Fibroblast of skin of right quadriceps (primary cell): ENCODE measurements at places on chromosomes 7 and 10.

DNA sequence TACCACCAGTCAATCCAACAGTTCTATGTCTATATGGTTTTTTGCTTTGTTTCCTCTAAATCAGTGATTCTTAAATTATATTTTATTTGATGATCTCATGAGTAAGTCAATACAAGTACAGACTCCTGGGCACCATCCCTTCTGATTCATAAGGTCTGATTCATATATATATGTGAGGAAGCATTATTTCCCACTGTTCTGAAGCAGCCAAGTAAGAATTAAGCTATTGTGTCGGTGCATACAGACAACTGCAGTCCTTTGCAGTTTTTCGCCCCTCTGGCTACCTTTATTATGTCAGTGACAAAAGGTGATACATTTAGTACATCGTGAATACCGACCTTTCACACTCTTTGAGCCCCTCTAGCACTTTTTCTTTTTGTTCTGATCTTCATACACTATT is 1079.6 kb upstream of the C7orf33 start:
- peak; percentile 84 for DNase-seq

- DNase-seq, result no peak
These were observed 1.5 kb downstream of the C1QL3 start for GRCh38 chr10:16519908-16520861.

DNA sequence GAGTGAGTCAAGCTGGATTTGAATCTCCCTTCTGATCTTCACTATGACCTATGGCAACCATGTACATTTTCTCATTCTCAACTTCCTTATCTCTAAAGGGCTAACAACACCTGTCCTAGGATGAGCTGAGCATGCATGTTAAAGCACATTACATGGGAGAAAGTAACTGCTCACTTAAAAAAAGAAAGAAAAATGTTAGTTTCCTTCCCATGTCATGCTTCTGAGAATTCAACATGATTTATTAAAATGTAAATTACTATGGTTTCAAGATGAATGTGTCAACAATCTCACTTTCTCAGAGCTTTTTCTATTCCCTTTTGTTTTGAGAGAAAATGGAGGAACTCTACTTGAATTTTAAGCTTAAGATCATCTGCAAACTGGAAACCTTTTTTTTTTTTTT is 295.3 kb downstream of the SKIDA1 start:
- DNase-seq, result no peak

DNA sequence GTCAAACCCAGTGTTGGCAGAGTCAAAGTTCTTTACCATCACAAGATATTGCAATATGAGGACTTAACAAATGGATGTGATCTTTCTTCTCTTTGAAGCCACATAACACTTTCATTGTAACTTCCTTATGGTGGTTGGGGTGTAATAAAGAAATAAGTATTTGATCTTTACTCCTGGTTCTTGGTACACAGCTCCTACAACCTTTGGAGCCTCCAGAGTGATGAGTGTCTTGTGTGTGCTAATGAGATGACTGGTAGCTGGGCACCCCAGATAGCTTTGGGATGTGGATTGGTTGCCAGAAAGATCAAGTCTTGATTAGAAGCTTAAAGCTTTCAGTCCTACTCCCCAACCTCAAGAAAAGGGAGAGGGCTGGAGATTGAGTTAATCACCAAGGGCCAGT is 31.1 kb upstream of the YAE1 start:
- DNase-seq, result no peak

DNA sequence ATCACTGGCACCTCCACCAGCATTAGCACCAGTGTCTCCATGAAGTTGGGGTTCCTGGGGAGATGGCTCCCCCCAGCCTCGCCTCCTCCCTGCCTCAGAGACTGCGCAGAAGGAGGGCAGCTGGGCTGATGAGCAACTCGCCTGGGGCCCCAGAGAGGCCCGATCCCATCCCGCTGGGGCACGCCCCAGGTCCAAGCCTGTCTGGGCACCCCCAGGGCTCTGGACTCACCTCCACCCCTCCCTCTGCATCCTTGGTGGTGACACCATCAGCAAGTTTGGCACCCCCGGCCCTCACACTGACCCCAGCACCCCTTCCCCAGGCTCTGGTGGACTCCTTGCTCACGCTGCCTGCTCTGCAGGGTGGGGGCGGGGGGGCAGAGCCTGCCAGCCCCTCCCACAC is 89.5 kb downstream of the LHPP start:
- no peak for DNase-seq

DNA sequence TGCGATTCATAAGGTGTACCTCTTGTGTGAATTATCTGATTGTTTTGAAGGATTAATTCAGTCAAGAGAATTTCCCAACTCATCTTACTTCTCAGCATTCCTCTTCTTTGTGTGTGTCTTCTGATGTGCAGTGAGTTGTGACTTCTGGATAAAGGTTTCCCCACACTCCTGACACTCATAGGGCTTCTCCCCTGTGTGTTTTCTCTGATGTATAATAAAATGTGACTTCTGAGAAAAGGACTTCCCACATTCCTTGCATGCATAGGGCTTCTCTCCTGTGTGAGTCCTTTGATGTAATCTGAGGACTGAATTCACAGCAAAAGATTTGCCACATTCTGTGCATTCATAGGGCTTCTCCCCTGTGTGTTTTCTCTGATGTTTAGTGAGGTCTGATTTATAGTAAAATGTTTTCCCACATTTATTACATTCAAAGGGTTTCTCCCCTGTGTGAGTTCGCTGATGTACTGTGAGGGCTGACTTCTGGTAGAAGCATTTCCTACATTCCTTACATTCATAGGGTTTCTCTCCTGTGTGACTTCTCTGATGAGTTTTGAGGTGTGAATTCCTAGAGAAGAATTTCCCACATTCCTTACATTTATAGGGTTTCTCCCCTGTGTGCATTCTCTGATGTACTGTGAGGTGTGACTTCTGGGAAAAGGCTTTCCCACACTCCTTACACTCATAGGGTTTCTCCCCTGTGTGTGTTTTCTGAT is 24.2 kb downstream of the ZNF25 start:
- DNase-seq, result peak; percentile 31

- DNase-seq, result peak; percentile 7
These were observed 160.3 kb downstream of the CELF2 start for GRCh38 chr10:11177926-11178471.

- peak; percentile 37 for DNase-seq
These were observed 187.9 kb downstream of the DIP2C start for GRCh38 chr10:501596-501995.

GRCh38 chr10:31148951-31149350 is 117.3 kb upstream of the ZNF438 start:
- DNase-seq, result peak; percentile 58

- no peak for DNase-seq
These were observed 91.2 kb downstream of the FAM13C start for GRCh38 chr10:59271160-59271559.

- no peak for DNase-seq
These were observed 100.9 kb upstream of the TAS2R16 start for GRCh38 chr7:123096434-123096833.

- DNase-seq, result no peak
These were observed 20.5 kb downstream of the CASD1 start for GRCh38 chr7:94530109-94530508.

GRCh38 chr10:133347710-133348517 is 741 bp downstream of the PRAP1 start:
- DNase-seq, result no peak

- DNase-seq, result no peak
These were observed 208.4 kb upstream of the AKR1E2 start for GRCh38 chr10:4617589-4617988.

GRCh38 chr10:15485684-15486316 is 114.7 kb upstream of the FAM171A1 start:
- DNase-seq, result peak; percentile 93
